ENCODE measurements at places on chromosomes 5 and 9.

- DNase-seq = no peak
Observed at GRCh38 chr9:85479305-85479704, 262.4 kb downstream of the AGTPBP1 start.

DNA sequence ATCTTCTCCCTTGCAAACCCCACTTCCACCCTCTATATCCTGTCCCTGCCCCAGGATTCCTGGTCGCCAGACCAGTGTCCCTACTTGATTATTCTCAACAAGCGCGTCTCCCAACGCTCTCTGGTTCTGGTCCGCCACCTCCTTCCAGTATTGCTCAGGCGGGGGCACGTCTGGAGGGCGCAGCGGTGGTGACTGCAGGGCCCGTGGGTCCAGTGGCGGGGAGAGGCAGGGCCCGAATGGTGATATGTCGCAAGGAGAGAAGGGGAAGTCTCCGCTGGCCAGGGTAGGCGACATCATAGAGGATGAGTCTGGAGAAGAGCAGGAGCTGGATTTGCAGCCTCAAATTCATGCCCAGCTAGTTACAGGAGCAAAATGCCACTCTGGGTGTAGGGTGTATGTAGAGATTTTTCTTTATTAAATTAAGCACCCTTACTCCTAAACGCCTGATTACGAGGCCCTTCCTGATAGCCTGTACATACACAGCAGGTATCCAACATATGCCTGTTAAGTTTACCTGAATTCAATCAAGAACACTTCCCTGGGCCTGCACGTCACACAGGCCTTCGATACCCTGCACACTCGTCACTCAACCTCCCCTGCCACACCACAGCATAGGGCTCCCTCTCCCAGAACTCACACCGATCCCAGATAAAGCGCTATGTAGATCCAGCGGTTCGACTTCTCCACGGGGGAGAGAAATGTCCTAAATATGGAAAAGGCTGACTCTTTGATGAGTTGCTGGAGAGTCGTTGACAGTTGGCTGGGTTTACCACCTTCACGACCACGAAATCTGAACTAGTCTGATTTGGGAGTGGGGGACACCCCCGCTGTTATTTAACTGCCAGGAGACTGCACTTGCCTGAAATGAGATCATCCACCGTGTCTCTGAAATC, 4.8 kb downstream of the MCIDAS start:
- no peak for DNase-seq

DNA sequence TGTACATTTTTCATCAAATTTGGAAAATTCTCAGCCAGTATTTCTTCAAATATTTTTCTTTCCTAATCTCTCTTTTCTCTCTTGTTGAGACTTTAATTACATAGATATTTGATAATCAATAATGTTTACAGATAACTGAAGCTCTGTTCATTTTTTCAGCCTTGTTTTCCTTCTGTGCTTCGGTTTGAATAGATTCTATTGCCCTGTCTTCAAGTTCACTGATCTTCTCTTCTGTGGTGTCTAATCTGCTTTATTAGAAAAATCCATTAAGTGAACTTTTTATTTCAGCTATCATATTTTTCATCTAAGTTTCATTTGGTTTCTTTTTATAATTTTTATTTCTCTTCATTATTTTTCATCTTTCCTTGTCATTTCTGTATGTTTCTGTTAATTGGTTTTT, 54.1 kb downstream of the AMBP start:
- no peak for DNase-seq

- DNase-seq = no peak
Observed at GRCh38 chr5:134451936-134452505, 40.3 kb upstream of the CDKN2AIPNL start.

DNA sequence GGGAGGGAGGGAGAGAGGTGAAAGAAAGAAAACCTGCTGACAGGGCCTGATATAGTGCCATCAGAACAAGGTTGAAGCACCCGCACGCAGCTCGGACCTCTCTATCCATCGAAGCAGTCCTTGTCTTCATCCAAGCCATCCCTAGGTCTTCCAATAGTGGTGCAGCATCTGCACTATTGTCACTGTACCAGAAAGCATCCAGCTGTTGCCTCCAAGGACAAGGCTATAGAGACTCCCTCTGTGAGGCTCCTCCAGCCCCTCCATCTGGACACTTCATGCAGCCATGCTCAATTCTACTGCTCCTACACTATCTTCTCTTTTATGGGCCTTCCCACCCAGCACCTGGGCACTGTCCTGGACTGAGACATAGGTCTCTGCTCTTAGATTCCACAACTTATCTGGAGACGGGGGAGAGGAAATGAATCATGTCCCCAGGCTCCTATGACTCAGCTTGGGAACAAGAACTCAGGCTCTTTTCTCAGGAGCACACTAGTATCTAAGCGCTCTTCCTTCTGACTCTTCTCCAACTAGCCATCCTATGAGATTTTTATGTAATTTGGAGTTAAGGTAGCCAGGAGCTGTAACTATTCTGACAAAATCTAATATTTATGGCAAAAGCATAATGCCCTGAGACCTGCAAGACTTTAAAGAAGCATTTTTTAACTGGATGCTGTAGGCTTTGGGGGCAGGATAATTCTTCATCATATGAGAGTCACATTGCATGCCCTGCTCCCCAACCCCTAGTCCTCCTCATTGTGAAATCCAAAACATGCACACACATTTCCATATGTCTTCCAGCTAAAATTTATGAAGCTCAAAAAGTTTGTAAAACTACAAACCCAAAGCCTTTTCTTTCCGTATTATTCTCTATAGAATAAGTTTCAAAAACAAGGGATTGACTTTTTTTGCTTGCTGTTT, 446.8 kb downstream of the CCDC171 start:
- DNase-seq = no peak

DNA sequence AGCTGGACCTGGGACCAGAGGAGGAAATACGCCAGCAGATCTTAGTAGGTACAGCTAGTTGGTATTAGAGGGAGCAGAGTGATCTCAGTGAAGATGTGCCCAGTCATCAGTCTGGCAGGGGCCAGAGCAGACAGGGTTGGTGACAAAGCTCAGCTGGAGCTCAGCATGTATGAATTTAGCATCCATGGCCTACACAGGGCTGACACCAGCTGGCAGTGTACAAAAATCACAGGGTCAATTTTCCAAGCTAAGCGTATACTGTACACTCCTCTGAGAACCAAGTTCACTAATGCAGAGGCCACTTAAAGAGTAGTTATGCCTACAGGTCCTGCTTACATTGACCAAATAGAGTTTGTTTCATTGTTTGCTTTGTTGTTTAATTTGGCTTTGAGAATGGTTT, 146.6 kb downstream of the SLC24A2 start:
- DNase-seq = no peak

GRCh38 chr5:149886692-149887470, 57.7 kb downstream of the PDE6A start:
- no peak for DNase-seq

DNA sequence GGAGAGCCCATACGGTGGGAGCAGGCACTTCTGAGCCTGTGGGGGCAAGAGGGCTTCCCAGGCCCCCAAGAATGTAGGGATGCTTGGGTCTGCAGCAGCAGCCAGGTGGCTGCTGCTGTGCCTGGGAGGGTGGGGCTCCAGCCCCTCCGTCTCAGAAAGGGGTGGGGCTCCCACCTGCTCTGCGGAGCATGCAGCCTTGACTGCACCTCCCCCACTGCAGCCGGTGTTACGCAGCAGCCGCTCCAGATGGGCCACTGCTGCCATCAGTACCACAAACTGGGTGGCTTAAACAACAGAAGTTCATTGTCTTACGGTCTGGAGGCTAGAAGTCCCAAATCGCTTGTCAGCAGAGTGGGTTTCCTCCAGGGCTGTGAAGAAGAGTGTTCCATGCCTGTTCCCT, 365.5 kb downstream of the TMEM38B start:
- DNase-seq = no peak

DNA sequence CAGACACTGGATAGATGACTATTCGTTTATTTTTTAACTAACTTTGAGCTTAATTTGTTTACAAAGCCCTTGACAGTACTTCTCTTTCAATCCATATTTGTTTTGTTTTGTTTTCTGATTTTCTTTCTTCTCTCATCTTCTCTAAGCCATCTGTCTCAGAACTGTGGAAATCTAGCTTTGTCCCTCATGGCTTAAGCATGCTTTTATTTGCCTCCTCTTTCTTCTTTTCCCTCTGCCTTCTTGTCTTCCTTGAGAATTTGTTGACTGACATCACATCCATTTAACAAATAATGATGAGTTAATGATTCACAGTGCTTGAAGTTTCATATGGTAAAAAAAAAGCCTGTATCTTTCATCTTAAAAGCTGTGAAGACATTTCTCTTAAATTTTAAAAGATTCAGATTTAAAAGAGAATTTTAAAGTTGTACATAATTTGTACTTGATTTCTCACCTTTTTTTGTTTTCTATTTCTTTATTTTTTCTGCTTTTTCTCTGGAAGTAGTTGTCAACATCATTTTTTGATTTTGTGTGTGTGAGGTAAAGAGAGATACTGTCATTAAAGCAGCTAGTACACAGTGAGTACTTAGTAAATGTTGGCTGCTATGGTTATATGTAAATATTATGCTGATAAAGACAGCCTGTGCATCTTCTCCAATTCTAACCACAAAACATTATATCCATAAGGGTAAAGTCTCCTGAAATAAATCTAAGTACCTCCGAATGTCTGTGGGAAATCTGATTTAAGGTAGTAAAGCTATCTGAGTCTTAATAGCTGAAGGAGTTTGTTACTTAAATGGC, 13.9 kb upstream of the SGCD start:
- no peak for DNase-seq

DNA sequence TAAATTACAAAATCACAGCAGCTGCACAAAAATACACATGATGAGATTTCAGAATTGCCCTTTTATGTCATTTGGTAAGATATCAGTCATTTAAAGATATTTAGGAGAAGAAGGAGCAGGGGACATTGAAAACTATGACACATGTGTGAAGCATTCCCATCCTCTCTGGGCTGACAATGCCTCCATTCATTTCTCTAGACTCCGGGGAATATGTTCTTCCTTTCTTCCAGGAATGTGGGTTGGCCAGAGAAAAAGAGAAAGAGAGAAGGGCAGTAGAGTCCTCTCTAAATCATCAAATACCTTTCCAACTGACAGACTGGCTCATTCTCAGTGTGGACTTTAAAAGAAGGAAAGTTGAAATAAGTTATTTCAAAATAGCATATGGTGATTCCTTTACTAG, 205.6 kb upstream of the ADAMTSL1 start:
- DNase-seq = no peak

- no peak for DNase-seq
Observed at GRCh38 chr9:106634641-106635040, 228.3 kb upstream of the ZNF462 start.

GRCh38 chr5:79901631-79902030, 89.4 kb downstream of the MTX3 start:
- no peak for DNase-seq

- no peak for DNase-seq
Observed at GRCh38 chr5:142938266-142938880, 168.2 kb downstream of the ARHGAP26 start.

GRCh38 chr9:87836951-87837705, 45.5 kb upstream of the SPATA31E1 start:
- no peak for DNase-seq
